PC-9 (cell line): ENCODE measurements at places on chromosomes 5 and 9.

DNA sequence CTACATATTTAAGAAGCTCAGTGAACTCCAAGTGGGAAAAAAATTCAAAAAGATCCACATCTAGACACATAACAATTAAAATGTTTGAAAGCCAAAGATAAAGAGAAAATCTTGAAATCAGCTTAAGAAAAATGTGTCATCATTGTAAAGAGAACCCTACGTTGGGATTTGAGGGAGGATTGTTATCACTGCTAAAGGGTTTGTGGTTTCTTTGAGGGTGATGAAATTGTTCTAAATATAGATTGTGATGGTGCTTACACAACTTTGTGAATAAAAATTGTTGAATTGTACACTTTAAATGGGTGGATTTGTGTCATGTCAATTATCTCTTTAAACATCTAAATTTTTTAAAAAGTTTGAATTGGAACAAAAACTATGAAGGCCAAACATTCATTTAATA is 92.2 kb upstream of the ADAMTS19 start:
- no peak for DNase-seq

- no peak for DNase-seq
Measured at GRCh38 chr9:10928372-10928771, 315.6 kb upstream of the PTPRD start.

DNA sequence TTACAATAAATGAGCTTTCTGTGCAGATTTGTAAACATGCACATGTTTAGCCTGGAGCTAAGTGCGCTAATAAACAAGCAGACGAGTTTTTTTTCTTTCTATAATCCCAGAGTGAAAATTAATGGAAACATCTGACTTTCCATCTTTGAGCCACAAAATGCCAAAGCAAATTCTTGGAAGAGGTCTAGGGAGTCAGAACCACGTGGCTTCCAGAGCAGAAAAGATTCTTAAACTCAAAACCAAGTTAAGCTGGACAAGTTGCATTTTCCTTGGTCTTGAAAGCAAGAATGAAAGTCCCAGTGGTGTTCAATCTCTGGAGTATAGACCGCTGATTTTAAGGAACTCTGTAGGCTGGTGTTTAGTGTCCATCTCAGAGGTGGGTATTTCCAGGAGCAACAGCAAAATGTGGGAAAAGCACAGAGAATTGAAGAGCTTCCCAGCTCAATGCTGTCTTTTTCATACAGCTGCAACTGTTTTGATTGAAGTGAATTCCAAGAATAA is 71.4 kb downstream of the MYO10 start:
- DNase-seq, result no peak

GRCh38 chr5:177594071-177594470 is 2.1 kb downstream of the TMED9 start:
- DNase-seq, result no peak

GRCh38 chr5:150261231-150261630 is 28.3 kb downstream of the CAMK2A start:
- DNase-seq, result peak; percentile 66

DNA sequence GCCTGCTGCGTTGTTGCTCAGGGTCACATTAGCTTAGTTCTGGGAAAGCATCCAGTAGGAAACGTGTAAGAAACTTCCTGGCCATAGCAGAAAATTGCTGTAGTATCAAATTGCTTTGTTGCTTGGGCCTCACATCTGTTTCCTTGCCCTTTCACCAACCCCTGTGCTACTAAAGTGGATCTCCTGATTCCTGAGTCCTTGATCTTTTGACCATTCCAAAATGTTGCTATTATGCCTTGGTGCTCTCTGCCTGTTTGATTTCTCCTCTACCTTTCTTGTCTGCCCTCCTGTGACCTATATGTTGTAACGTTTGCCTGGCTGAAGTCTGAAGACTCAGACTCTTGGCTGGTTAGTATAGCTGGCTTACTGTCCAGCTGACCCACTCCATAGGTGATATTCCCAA is 350.5 kb downstream of the ADGRV1 start:
- no peak for DNase-seq

DNA sequence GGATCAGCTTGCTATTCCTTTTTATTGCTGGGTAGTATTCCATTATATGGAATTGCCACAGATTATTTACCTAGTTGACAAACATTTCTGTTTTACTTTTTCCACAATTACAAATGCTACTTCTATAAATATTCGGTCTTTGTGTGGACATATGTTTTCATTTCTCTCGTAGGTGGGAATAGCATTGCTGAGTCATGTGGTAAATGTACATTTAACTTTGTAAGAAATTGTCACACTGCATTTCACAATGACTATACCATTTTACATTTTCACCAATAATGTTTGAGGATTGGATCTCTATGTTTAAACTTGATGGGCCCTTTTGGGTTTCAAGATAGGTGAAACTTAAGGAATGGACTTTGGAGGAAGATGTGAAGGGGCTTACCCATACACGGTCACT is 19.7 kb downstream of the RAI14 start:
- no peak for DNase-seq

DNA sequence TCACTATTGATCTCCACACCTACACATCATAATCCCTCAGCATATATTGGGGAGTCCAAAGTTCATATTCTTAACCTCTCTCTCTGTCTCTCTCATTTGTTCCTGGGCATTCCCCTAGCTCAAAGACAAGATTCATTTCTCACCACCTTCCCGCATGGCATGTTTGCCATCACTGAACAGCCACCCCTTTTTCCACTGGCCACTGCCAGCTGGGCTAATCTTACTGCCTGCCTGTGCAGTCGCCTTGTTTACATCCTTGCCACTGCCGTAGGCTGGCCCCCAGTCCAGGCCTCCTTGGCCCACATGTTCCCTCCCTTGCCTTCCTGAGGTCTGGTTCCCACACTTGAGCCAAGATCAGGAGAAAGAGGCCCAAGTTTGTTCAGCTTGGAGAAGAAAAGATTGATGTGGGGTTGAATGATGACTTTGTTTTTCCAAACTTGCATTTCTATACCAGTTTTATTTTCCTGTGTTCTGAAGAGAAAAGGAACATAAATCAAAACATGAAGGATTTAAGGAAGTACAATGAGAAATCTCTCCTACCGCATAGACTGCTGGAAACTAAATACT is 80.2 kb downstream of the PLAC8L1 start:
- DNase-seq, result no peak

DNA sequence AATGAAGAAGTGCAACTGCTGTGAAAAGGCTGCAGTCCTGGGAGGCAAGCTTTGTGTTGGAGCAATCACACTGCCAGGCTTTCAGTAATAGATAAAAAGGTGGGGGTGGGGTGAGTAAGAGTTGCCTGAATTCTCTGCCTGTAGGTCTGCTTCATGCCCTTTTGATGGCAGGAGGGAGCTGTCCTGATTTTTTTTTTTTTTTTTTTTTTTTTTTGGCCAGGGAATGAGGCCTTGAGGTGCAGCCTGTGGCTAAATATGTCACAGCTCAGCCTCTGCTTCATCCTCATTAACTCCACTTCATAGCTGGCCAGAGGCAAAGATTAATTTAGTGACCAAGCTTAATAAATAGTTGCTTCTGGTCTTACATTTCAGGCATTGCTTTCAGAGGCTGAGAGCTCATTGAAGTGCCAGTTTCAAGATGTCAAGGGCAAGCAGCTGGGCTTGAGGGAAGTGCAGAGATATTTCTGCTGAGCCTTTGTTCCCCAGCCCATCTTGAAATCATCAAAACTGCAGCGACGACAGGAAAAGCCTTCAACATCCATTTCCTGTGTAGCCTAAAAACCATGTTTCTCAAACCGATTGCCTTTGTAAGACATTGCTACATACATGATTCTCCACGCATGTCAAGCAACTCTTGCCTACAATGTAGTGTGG is 134.7 kb downstream of the MACIR start:
- DNase-seq, result no peak

GRCh38 chr5:171648279-171649074 is 137.1 kb upstream of the SMIM23 start:
- no peak for DNase-seq

- DNase-seq, result no peak
Measured at GRCh38 chr5:128857076-128857677, 108.1 kb upstream of the SLC27A6 start.

- DNase-seq, result no peak
Measured at GRCh38 chr9:89254058-89254772, 56.8 kb upstream of the CKS2 start.

DNA sequence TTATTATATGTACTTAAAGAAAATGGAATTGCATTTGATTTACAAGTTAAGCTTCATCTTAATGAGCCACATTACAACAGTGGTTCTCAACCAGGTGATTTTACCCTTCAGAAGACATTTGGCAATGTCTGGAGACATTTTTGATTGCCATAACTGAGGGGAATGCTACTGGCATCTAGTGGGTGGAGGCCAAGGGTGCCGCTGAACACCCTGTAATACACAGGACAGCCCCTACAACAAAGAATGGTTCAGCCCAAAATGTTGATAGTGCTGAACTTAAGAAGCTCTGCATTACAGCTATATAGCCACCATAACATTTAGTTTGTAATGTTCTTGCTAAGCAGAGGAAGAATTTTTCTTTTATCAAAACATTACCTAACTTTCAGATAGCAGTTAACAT is 103.1 kb downstream of the PAM start:
- no peak for DNase-seq

DNA sequence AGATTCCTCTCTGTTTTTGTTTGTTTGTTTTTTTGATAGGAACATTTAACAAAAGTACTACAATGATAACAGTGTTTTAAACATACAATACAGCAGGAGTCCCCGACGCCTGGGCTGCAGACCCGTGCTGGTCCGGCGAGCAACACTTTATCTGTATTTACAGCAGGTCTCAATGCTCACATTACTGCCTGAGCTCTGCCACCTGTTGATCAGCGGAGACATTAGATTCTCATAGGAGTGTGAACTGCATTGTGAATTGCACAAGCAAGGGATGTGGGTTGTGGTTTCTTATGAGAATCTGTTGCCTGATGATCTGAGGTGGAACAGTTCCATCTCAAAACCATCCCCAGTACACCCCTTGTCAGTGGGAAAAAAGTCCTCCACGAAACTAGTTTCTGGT is 1068.5 kb upstream of the CDH10 start:
- DNase-seq, result no peak

- DNase-seq, result peak; percentile 97
Measured at GRCh38 chr5:10724781-10725507, 36.1 kb downstream of the DAP start.

DNA sequence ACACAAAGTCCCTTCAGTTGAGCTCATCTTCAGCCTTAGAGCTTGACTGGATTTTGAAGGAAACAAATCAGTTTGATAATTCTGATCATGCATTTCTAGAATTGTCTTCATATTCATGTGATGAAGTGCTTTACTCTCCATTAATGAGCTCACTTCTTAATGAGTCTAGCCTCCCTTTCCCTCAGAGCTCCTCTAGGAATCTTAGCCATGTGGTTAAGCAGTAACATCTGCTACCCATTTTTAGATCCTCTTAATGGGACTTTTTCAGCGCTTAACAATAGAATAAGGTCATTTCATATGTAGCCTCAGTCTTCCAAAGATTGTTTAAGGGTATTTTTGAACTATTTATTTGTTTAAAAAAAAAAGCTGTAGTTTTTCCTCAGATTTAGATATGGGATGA is 36.9 kb upstream of the LURAP1L start:
- no peak for DNase-seq

GRCh38 chr5:62330302-62330701 is 24.3 kb downstream of the KIF2A start:
- DNase-seq, result no peak

GRCh38 chr9:91958174-91958573 is 8.1 kb upstream of the ROR2 start:
- no peak for DNase-seq

DNA sequence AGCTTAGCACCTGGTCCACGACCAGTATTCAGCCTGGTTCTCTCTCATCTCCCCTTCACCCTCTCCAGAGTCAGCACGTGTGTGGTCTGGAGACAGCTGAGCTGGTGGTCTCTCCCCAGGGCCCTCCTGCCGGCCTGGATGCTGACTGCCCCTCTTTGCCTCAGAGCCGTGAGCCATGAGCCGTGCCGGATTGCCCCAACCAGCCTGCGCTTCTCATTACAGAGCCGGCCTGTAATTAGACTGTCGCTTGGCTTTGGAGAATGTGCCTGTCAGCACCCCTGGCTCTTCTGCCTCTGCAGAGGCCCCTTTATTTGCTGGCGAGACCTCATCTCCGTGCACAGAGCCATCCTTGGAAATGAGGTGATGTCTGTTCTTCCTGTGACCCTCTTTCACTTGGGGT is 118.7 kb upstream of the BOD1 start:
- DNase-seq, result no peak

DNA sequence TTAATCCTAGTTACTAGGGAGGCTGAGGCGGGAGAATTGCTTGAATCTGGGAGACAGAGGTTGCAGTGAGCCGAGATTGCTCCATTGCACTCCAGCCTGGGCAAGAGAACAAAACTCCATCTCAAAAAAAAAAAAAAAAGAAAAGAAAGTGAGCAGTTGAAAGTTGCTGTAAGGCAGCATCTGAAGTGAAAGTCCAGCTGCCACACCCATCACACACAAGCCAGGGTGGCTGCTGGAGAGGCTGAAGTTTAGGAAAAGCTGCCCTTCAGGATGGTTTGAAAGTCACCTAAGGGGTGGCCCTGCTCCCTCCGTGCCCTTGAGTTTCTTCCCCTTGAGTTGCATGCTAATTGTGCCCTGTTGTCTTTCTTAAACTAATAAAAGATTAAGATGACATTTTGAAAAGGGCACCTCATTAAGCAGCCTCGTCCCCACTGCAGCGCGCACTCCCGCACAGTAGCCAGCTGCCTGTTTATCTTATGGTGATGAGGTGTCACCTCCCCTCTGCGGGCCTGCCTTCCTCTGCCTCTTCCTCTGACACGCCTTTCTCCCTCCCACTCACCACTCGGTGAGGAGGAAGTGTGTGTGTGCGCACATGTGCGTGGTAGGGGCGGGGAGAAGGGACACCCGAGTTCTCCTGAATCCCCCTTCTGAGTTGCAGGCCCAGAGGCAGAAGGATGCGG is 104.2 kb upstream of the PANK3 start:
- no peak for DNase-seq

- no peak for DNase-seq
Measured at GRCh38 chr5:79628811-79629210, 16.6 kb downstream of the TENT2 start.

GRCh38 chr9:35738924-35739323 is 6.5 kb downstream of the CREB3 start:
- no peak for DNase-seq

GRCh38 chr5:125227333-125228095 is 481.1 kb upstream of the ZNF608 start:
- DNase-seq, result no peak

GRCh38 chr5:67014957-67015400 is 181.6 kb downstream of the CD180 start:
- peak; percentile 36 for DNase-seq

- no peak for DNase-seq
Measured at GRCh38 chr5:113660706-113661250, 147.3 kb downstream of the YTHDC2 start.

- DNase-seq, result no peak
Measured at GRCh38 chr5:89128906-89129625, 246.1 kb upstream of the MEF2C start.

GRCh38 chr5:158895588-158895987 is 204.1 kb downstream of the EBF1 start:
- DNase-seq, result no peak

- DNase-seq, result no peak
Measured at GRCh38 chr5:6107675-6108539, 270.4 kb downstream of the MED10 start.

GRCh38 chr5:57302643-57303042 is 128.8 kb downstream of the GPBP1 start:
- DNase-seq, result no peak

GRCh38 chr9:91572811-91573210 is 149.2 kb upstream of the NFIL3 start:
- no peak for DNase-seq
